Small intestine (tissue), 16 donors: ENCODE measurements at places on chromosomes 6 and 20.

GRCh38 chr6:30005482-30005881 lies 55.6 kb upstream of the POLR1H start:
- peak; percentile 8 for DNase-seq

GRCh38 chr6:7723041-7723447 lies 2.9 kb upstream of the BMP6 start:
- DNase-seq, result peak; percentile 48

GRCh38 chr6:72739368-72739779 lies 117.5 kb downstream of the KCNQ5 start:
- no peak for DNase-seq

- no peak for DNase-seq
Observed at GRCh38 chr6:113526553-113526952, 330.6 kb upstream of the MARCKS start.

GRCh38 chr6:166587631-166588413 lies 1.3 kb upstream of the RAMACL start:
- DNase-seq, result no peak

- DNase-seq, result no peak
Observed at GRCh38 chr20:53635221-53635620, 41.6 kb upstream of the ZNF217 start.

DNA sequence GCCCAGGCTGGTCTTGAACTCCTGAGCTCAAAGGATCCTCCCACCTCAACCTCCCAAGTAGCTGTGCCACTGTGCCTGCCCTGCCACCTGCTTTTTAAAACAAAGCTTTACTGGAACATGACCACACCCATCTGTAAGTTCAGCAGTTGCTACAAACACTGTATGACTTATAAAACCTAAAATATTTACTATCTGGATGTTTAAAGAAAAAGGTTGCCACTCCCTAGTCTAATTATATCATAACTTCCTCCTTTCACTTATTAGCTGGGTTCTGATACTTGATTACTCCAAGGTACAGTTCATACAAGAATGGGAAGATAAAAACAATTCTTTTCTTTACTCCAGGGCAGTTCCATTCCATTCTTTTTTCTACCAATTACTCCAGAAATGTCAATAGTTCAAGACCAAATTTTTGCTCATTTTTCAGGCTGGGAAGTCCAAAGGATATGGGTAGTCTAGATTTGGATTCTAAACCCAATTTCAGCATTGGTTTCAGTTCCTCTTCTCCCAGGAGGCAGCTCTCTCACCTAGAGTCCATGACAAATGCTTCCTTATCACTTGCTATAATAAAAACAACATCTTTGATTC lies 63.1 kb downstream of the SEC63 start:
- DNase-seq, result peak; percentile 82

GRCh38 chr6:134134654-134135053 lies 82.2 kb upstream of the SLC2A12 start:
- no peak for DNase-seq

DNA sequence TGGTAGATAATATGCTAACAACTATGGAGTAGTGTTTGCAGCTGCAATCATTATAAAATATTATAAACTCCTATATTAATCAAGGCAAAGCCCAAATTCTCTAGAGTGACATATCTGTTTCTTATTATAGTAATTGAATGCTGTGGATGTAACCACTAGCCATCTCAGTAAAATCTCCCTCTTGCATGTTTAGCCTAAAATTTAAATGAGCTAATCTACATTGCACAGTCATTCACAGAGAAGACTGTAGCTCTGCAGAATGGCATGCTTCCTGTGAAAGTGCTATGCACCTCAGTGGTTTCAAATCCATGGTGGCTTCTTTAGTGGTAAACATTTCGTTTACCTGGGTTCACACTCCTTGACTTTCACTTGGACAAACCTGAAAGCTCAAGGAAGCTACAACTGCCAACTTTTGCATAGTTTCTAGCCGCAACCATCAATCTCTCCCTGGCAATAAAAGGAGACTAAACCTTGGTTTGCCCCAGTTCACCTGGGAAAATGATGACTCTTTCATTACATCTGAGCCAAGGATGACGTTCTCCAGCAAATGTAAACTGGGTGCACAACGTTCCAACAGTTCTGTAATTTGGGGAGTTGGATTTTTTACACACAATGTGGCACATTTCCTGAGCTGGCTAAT lies 47.2 kb downstream of the FILIP1 start:
- DNase-seq, result no peak

- no peak for DNase-seq
Observed at GRCh38 chr20:43119720-43120119, 70.0 kb downstream of the PTPRT start.

DNA sequence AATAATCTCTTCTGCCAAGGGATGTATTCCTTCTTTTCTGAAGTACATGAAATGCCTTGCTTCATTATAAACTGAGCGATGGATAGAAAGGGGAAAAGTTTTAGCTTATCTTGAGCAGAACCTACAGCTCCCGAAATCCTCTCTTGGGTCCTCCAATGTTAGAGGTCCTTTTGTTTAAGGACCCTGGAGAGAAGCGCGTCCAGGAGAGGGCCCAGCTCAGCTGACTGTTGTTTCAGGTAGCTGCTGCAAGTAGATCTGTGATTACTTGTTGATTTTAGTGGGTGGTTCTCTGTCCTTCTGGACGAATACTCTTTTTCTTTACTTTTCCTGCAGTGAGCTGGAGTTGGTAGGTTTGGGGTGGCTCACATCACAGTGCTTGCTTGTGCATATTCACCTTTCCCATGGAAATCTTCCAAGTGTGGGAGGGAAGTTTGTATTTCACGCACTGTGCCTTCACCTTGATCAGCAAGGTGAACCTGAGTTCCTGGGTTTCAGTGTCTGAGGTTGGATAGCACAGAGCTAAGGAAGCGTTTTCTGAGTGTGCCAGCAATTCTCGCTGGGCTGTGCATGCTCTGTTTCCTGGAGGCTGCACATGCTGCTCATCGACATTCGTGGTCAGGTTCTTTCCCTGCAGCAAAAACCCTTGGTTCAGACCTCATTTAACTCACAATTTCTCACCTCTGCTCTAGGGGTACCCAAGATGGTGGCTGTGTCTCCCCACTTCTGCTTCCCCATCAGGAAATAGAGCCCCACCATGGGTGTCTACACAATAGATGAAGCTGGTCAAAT lies 176.3 kb downstream of the JARID2 start:
- DNase-seq, result no peak

- peak; percentile 52 for DNase-seq
Observed at GRCh38 chr6:13573669-13574110, 711 bp upstream of the SIRT5 start.

DNA sequence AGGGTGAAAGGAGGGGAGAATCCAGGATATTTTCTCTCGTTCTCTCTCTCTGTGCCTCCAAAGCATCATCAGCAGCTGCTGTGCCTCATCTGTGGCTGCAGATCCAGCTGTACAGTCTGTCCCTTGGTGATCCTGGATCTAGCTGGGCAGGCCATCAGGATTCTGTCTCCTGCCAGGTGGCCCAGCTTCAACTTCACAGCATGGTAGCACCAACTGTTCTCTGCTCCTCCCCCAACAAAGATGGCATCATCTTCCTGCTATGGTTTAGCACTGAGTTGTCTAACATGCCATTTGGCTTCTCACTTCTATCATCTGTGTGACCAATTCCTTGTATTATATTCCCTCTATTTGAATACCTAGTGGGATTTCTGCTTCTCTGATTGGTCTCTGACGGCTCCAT lies 28.6 kb upstream of the ARFGEF2 start:
- no peak for DNase-seq

- DNase-seq, result no peak
Observed at GRCh38 chr20:52405417-52405816, 213.8 kb upstream of the ZFP64 start.

DNA sequence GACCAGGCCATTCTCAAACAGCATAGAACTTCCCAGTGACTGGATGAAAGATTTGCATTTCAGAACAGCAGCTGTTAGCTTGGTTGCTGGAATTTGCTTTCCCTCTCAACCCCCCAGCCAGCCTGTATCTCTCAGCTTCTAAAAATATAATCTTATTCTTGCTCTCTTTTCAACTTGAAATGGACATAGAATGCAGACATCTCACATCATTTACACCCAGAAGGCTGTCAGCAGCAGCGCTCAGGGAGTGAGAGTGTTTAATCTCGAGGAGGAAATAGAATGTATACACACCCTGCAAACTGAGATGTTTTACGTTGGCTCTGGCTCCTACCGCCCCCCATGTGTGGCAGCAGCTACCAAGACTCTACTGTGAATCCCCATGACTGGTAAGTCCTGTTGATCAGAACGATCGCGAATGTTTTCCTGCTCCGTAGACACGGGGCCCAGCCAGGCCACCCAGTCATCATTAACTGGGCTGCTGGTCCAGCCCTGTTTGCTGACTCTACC lies 163.4 kb upstream of the SLC24A3 start:
- no peak for DNase-seq

DNA sequence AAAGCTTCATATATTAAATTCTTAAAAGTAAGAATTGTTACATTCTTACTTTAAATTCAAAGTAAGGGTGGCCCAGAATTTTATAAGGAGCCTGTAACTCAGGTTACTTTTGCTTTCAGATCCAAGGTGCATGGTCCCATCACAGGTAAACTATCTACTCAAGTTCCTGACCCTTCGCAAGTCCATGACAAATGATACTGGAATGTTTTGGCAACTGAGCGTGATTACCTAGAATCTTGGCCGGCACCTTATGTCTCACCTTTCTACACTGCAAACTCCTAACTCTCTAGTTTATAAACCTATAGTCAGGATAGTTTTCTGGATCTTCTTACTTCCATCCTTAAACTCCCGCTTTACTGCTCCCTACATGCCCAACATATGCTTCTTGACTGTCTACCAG lies 67.9 kb upstream of the HMGN3 start:
- peak; percentile 13 for DNase-seq

DNA sequence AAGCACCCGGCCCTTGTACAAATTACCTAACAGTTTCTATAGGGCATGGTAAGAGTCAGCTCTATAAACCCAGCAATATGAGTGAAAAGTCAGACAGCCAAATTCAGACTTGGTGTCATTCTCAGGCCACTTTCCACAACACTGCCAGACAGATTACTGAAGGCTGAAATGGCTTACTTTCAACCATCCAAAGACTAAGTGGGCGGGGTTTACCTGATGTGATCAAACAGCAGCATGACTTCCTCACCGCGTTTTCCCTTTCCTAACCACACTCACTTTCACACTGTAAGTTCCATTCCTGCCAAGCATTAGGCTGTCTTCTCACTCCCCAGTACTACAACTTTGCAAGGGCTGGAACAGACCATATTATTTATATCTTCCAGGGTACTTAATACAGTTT lies 85.9 kb downstream of the SMLR1 start:
- DNase-seq, result peak; percentile 39

DNA sequence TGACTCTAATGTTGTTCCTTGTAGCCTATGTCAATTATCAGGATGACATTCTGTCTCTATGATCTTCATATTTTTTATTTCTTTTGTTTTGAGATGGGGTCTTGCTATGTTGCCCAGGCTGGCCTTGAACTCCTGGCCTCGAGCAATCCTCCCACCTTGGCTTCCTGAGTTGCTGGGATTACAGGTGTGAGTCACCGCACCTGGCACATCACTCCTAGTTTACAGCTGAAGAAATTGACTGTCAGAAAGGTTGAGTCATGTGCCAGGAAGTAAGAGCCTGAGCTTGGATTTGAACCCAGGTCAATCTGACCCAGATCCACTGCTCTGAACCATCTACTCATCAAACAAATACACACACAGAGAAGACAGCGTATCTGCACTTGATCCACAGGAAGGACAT lies 14.4 kb downstream of the PPP1R3G start:
- DNase-seq, result no peak

GRCh38 chr6:79119217-79119616 lies 41.2 kb upstream of the PHIP start:
- no peak for DNase-seq

- peak; percentile 9 for DNase-seq
Observed at GRCh38 chr6:141561154-141561553, 571.6 kb upstream of the GJE1 start.

GRCh38 chr20:48604426-48604825 lies 223.4 kb downstream of the PREX1 start:
- no peak for DNase-seq

DNA sequence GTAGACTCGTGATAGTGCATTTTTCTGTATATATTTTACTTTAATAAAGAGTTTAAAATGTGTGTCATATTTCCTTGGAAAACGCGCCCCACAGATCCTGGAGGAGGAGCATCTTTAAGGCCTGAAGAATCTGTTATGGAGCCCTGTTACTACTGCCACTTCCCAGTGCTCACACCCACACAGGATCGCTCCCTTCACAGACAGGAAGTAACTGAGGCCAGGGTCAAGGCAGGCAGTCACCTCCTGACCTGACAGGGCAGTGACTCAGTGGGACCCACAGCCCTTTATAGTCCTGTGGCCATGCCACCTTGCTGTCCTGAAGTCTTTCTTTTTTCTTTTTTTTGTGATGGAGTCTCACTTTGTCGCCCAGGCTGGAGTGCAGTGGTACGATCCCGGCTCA lies 9.0 kb downstream of the RRBP1 start:
- no peak for DNase-seq

GRCh38 chr20:6699921-6700562 lies 67.4 kb upstream of the BMP2 start:
- no peak for DNase-seq

DNA sequence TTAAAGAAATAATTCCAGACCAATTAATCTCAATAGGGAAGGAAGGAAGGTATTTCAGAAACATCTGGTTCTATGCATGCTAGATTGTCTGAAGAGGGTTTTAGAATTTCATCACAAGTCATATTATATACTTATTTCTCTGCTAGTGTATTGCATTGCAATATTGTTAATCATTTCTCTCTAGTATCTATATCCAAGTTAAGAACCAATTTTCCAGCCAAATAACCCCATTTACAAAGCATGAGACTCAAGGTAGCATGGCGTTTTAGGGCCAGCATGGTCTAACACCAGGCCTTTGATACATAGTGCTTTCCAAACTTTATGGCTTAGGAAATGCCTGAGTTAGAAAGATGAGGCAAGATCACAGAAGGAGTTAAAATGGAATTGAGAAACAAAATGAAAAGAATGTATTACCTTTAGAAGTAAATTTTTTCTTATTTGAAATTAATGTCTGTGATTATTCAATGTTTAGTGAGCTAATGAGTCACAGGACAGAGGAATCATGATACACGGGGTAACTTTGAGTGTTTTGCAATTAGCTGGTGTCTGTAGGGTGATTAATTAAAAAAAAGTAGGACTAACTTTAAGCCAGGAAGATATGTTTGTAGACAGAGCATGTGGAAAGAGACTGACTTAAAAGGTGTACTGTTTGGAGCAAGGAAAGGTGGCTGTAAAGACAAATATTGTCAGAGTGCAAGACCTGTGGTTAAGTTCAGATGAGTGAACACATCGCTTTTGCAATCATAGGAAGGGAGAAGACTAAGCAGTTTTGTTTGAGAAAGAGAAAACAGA lies 1006.2 kb upstream of the CITED2 start:
- DNase-seq, result no peak

DNA sequence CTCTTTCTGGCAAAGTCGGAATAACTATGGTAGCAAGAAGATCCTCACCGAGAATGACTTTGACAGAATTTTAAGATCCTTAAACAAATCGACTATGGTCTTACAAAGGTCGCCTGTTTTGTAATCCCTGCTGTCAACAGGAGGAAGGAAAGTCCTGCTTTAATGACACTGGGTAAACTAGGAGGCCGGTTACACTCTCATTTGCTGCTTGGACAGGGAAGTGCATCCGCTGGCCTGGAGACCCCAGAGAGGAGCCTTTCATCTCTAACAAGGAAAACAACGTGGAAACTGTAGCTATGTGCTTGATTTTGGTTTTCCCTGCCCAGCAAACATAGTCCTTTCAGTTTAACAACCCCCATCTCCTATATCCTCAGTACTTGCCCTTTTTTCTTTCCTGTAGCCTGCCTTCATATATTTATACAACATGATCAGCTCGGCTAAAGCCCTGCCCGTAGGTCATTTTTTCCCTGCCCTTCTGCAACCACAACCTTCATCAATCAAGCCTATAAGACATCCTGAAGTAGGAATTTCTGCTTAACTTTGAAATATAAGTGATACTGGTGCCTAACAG lies 97.2 kb upstream of the RIN2 start:
- DNase-seq, result no peak
